Brain microvascular endothelial cell (primary cell): ENCODE measurements at places on chromosomes 13 and 19.

DNA sequence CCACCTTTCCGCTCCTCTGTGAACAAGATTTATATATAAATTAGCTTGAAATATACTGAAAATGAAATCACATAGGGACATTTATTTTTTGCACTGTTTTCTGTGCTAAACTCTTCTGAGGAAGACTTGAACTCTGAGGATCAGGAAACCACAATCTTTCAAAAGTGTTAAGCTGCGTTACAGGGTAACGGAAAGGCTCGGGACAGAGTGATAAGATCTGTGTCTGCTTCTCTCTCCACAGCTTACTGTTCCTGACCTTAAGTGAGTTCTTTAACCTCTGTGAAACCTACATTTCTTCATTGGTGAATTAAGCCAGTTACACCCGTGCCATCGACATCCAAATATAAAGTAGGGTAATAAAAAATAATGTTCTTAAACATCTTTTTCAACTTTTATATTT, 38.9 kb downstream of the DACH1 start:
- DNase-seq, result no peak

DNA sequence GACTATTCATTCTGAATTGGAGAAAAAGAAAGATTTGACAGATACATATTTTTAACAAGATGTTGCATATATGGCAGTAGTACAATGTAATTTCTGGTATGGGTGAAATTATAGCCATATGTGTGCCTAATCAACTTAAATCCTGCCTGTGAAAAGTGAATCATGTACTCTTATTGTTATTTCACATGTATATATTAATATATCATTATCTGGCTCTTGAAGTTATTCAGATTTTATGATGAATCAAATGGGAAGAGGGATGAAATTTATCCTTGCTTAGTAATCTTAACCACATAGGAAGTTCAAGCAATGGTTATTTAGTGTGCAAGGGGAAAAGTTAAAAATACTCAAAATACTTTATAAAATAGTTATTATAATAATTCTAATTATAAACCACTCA, 80.5 kb downstream of the GPC6 start:
- DNase-seq, result no peak

DNA sequence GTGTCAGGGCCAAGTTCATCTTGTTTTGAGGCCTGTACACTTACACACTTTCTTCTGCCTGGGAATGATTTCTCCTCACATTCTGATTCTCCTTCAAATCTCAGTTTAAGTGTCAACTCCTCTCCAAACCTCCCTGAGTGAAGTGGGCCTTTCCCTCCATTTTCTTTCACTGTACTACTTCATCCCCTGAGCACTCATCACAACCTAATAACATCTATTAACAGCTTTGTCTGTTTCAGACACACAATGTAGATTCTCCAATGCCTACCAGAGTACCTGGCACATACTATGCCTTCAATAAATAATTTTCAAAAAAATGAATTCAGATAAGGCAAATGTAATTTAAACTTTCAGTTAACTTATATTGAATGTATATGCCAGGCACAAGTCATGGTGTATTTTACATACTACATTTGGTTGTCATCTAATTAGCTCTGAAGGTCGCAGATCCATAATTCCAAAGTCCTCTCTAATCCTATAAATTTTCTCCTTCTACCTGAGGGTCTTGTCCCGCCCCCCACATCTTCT, 357 bp upstream of the COG6 start:
- no peak for DNase-seq

GRCh38 chr19:8257052-8257443, 47.9 kb downstream of the CERS4 start:
- DNase-seq, result no peak

- no peak for DNase-seq
These were observed 76.5 kb upstream of the RNF113B start for GRCh38 chr13:98253526-98253925.

GRCh38 chr13:94170145-94170571, 309.3 kb downstream of the DCT start:
- no peak for DNase-seq

DNA sequence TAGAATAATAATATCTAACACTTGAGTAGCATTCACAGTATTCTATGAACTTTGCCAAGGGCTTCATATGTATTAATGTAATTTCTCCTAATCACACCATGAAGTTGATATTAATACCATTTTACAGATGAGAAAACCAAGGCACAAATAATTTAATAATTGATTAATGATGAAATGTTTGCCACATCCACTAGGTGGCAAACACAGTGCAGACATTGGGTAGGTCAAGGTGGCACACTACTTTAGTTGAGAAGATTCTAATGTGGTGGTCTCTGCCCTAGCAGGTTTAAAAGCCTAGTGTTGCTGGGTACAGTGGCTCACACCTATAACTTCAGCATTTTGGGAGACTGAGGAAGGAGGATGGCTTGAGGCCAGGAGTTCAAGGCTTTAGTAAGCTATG, 412.4 kb downstream of the SUCLA2 start:
- no peak for DNase-seq

DNA sequence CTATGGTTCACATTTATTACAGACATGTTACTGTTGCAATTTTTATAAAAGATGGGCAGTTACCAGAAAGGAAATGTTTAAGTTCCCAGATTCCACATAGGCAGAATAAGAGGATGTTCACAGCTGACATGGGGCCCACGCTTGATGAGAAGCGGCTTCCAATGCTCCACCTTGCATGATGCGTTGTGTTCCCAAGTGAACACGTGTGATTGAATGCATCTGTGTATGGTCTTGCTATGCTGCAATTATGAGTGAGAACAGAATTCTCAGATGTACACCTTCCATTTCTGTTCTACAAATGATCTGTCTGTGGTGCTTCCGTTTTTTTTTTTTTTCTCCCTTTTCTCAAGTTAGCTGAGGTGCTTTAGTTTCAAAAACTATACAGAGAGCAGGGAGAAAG, 15.5 kb downstream of the UPF3A start:
- no peak for DNase-seq

- DNase-seq, result no peak
These were observed 10.8 kb downstream of the GPR183 start for GRCh38 chr13:99296398-99296797.

- DNase-seq, result peak; percentile 3
These were observed 406.8 kb downstream of the KLF5 start for GRCh38 chr13:73465617-73465971.

GRCh38 chr13:55664178-55664577, 1476.5 kb upstream of the PRR20A start:
- DNase-seq, result no peak

DNA sequence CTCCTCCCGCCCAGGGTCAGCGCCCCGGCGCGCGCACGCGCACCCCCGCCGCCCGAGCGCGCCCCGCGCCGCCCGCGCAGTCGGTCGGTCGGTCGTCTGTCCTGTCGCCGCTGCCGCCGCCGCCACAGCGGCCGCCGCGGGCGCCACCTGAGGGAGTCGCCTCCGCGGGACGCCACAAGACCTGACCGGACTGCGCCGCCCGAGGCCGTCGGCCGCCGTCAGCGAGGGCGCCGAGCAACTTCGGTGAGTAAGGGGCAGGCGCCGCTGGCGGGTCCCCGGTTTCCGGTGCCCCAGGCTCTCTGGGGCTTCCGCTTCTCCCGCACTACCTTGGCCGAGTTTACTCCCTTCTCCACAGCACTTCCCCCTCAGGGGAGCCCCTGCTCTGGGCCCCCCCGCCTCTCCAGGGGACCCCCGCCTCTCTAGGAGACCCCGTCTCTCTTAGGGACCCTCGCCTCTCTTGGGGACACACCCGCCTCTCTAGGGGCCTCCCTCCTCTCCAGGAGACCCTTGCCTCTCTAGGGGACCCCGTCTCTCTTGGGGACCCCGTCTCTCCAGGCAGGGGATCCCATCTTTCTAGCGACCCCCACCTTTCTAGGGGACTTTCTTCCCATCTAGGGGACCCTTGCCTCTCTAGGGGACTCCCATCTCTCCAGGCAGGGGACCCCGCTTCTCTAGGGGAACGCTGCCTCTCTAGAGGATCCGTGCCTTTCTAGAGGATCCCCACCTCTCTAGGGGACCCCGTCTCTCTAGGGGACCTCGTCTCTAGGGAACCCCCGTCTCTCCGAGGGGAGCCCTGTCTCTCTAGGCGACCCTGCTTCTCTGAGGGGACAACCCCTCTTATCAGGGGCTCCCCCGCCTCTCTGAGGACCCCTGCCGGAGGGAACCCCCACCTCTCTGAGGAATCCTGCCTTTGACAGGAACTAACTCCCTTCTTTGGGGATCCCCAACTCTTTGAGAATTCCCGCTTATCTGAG, 19.3 kb upstream of the GATAD2A start:
- no peak for DNase-seq

GRCh38 chr13:21672796-21673538, 2.1 kb downstream of the FGF9 start:
- DNase-seq, result no peak

DNA sequence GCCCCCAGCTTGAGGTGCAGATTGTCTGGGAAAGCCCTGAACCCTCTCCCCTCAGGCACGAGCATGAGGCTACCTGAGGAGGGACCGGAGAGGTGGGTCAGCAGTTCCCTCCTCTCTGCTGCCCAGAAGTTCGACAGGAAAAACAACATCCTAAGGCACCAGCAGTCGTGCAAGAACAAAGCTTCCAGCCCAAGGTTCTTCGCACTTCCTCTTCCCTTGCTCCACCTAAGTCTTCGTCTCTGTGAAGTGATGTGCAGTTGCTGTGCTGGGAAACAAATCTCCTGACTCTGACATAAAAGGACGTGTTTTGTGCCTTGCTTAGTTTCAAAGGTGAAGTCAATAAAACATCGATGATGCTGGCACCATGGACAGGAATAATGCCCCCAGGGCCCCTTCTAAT, 173.3 kb downstream of the USP12 start:
- DNase-seq, result no peak

DNA sequence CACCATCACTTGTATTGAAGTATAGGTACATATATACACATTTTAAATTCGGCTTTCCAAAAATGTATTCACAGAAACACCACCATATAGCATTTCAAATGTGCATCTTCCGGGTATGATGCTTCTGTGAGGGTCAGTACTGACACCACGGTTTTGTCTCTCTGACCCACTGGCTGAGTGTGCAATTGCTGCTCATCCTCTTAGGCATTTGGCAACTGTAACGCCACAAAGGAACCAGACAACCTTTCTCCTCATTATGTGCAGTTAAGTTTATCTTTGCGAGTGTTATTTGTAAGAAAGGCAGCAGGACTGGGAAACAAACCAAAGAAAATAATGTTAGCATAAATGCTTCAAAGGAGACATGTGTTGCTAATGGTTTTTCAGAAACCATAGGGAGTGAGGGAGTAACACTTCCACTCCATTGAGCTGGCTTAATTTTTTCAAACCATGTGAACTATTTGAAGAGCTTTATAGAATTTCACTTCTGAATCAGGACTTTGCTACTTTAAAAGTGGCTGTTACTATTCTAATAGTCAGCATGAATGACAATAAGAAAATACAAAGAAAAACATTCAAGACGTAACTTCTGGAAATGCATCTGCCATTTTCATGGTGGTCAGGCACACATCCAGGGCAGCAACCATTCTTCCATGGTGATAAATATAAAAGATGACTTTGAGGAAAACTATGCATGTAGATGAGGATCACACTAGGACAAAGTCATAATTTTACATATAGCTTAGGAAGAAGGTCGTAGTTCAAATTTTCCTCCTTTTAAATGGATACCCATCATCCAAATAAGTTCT, 423.3 kb downstream of the MZT1 start:
- no peak for DNase-seq

GRCh38 chr13:50905256-50905655, 4.3 kb upstream of the RNASEH2B start:
- DNase-seq, result no peak

GRCh38 chr19:10001899-10002298, 8.4 kb downstream of the COL5A3 start:
- no peak for DNase-seq

DNA sequence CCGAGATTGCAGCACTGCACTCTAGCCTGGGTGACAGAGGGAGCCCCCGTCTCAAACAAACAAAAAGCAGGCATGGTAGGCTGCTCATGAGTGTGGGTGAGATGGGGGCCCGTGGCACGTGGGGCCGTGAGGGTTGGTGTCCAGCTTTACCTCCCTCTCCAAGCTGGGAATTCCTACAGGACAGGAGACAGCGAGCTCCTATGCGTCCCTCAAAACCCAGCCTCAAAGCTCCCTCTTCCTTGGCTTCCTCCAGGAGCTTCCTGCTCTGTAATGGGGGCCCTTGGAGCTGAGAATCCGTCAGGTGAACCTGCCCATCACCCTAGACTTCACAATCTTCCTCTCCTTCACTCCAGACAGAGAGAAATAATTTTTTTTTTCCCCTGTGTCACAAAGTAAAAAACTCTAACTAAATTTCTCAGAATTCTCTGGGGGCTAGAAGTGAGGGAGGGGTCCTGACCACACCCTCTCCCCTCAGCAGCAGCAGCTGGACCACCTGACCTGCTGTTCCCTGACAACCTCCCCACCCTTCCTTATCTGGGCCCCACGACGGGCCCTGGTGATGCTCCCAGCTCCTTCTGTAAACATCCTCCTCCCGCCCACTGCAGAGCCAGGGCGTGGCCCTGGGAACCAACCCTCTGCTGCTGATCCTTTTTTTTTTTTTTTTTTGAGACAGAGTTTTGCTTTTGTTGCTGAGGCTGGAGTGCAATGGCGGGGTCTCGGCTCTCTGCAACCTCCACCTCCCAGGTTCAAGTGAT, 22.1 kb upstream of the WDR18 start:
- DNase-seq, result no peak

DNA sequence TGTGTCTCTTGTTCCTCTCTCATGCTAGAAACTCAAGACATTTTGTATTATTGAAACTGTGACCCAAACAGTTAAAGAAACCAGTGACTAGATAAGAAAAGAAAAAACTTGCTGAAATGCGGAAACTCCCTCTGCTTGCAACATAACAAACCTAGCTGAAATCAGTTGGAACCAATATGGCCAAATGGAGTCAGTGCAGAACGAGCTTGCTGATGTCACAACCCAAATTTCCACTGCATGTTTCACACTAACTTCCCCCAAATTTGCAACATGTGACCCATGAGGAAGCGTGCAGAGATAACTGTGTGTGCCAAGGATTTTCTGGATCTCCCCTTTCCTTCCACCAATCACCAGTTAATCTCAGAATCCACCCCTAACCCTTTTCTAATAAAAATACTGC, 208.0 kb downstream of the DLEU7 start:
- no peak for DNase-seq

DNA sequence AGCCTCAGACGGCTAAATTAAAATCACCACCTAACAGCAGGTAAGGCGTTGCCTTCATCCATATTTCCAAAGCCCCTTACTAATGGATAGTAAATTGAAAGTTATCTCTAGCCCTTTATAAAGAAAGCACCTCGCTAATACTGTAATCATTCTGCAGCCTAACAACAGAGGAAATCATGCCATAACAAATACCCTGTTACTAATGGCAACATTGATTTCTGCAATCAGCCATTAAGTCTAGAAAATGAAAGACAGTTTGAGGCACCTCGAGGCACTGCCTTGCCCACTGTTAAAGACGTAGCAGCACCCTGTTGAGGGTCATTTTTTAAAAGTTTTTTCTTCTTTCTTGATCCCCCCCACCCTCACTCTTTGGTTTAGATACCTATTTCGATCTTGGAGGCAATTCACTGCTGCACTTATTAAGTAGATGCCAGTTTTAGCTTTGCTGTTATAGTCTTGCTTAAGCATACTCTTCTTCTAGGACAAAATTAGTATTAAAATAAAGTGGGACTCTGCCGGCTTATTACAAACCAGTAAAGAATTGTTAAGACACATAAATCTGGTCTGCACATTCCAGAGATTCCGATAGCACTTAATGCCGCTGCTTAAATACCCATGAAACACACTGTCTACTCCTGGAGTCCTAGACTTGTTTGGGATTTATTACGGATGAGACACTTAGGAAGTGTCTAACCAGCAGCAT, 74.8 kb downstream of the ZNF536 start:
- no peak for DNase-seq
